ENCODE measurements at places on chromosomes 2 and 18. TPM values are rescaled to one million over a fixed set of nuclear protein-coding genes. Genes with fewer than 3 reads are reported as not detected.

COL3A1 gene
- 35,960 TPM for total RNA-seq

RFX8 gene
- 1.2 TPM for total RNA-seq

DAPL1 gene
- not detected for total RNA-seq

HMSD gene
- 2.4 TPM for total RNA-seq

ATP5MC3 gene
- total RNA-seq: 64.3 TPM

TRABD2A gene
- 4.8 TPM for total RNA-seq

PSTPIP2 gene
- total RNA-seq: 6.7 TPM

FABP1 gene
- total RNA-seq: 0.24 TPM

RAB1A gene
- 80.2 TPM for total RNA-seq

PPP1R1C gene
- 23.4 TPM for total RNA-seq

POTEI gene
- 0.96 TPM for total RNA-seq

ZNF519 gene
- total RNA-seq: 16.9 TPM

SLC4A5 gene
- 3.6 TPM for total RNA-seq

SALL3 gene
- total RNA-seq: 0.96 TPM

MEIS1 gene
- total RNA-seq: 91.5 TPM

CD28 gene
- 13.0 TPM for total RNA-seq

NTSR2 gene
- total RNA-seq: not detected

FSHR gene
- not detected for total RNA-seq

CFC1 gene
- total RNA-seq: not detected

TEX44 gene
- total RNA-seq: 0.48 TPM

LYPD1 gene
- total RNA-seq: 0.72 TPM

ST6GAL2 gene
- 117 TPM for total RNA-seq

VWA3B gene
- total RNA-seq: 6.7 TPM

SCYGR4 gene
- 1.4 TPM for total RNA-seq

POLR1B gene
- total RNA-seq: 13.0 TPM

MC2R gene
- total RNA-seq: 12.3 TPM

SPEG gene
- total RNA-seq: 61.9 TPM

MYO1B gene
- 51.0 TPM for total RNA-seq

ICA1L gene
- 16.1 TPM for total RNA-seq

KCNIP3 gene
- 12.5 TPM for total RNA-seq

LYPD6B gene
- 4.3 TPM for total RNA-seq

MALL gene
- total RNA-seq: 19.3 TPM

LINC00305 gene
- total RNA-seq: not detected

SLC16A14 gene
- 1.7 TPM for total RNA-seq

ERLEC1 gene
- total RNA-seq: 103 TPM

IL36G gene
- total RNA-seq: not detected

PROKR1 gene
- 0.72 TPM for total RNA-seq

MC5R gene
- total RNA-seq: 1.7 TPM
